Islet precursor cell (in vitro differentiated cells): ENCODE measurements at places on chromosomes 3 and 15.
A peak's percentile ranks its signal among the peaks of the same experiment; 100 is the strongest.

- no peak for DNase-seq
Observed at GRCh38 chr15:53841651-53842050, 82.2 kb upstream of the WDR72 start.

GRCh38 chr15:29061746-29062145, 176.0 kb downstream of the APBA2 start:
- peak; percentile 22 for DNase-seq

- DNase-seq, result no peak
Observed at GRCh38 chr3:174046311-174046710, 648.8 kb downstream of the NLGN1 start.

- DNase-seq, result no peak
Observed at GRCh38 chr3:37607604-37608003, 254.1 kb upstream of the CTDSPL start.

GRCh38 chr3:141900343-141900742, 23.9 kb downstream of the ATP1B3 start:
- DNase-seq, result no peak

DNA sequence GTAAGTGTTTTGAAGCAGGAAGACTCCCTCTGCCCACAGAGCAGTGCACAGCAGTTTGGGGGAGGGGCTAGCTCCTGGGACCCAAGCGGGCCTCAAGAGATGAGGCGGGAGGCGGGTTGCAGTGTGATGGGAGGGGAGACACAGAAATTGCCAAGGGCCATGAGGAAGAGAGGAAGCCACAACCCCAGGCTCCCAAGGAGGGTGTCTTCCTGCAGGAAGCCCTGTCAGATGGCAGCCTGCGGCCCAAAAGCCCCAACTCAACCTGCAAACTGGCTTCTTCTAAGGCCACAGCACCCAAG, 7.3 kb upstream of the ISLR2 start:
- DNase-seq, result peak; percentile 66

DNA sequence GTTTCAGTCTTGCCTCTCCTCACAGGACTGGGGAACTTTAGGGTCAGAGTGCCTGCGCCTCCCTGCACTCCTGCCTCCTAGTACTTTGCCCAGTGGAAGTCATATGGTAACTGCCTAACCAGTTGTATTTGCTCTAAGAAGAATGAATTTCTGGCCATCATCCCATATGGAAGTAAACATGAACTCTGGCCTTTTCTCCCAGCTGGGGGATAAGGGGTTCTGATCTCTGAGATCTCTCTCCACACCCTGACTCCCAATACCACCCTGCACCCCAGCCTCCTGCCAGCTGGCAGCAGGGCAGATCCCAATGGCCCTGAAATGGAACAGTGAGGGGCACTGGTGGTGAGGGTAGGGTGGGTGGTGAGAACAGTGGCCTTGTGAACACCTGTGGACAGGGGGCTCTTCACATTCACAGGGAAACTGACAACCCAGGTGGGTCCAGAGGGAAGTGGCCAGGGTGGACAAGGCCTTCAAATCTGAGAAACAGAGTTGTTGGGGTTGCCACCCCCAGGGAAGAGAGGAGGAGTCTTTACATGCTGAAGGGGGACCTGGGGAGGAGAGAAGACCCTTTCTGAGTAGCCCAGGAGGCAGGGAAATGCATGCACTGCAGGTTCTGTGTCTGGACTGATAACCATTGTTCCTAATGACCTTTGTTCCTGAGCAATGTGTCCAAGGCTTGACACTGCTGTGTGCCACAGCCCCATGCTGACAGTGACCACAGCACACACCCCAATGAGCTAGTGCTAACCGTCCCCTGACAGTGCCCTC, 36.9 kb downstream of the RHCG start:
- no peak for DNase-seq

DNA sequence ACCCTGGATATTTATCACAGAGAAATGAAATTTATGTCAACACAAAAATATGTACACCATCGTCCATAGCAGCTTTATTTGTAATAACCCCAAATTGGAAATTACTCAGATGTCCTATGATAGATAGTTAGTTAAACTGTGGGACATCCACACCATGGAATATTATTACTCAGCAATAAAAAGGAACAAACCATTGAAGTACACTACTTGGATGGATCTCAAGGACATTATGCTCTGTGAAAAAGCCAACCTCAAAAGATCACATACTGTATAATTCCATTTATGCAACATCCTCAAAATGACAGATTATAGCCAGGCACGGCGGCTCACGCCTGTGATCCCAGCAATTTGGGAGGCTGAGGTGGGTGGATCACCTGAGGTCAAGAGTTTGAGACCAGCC, 113.3 kb downstream of the PGPEP1L start:
- no peak for DNase-seq

GRCh38 chr3:3069723-3070122, 40.5 kb downstream of the IL5RA start:
- DNase-seq, result no peak

DNA sequence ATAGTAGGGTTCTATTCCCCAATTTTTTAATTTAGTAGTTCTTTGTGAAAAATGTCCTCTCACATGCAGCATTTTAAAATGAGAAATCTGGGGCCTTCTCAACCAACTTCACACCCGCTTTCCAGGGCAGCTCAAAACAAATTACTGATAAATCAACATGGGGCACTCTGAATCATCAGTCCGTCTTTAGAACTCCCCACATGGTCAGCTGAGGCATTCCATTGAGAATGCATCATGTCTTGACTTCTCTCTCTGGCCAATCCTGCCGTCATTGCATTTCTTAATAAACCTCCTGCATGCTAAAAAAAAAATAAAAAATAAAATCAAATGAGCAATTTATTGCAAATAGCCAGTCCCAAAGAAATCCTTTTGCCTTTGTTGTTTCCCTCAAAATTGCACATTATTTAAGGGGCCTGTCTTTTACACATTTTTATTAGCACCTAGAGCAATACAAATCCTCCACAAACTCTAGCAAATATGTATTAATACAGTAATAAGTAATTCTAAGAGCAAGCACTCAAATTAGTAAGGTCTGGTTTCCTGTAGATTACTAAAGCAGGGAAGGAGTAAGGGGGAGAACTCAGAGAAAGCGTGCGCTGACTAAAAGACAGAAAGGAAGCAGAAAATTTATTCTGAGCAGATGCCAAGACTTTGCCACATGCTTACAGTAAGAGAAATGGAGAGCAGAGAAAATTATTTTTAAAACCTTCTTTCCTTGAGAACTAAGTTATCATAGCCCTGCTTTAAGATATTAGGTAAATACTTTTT, 175.7 kb downstream of the TNIK start:
- DNase-seq, result peak; percentile 67

DNA sequence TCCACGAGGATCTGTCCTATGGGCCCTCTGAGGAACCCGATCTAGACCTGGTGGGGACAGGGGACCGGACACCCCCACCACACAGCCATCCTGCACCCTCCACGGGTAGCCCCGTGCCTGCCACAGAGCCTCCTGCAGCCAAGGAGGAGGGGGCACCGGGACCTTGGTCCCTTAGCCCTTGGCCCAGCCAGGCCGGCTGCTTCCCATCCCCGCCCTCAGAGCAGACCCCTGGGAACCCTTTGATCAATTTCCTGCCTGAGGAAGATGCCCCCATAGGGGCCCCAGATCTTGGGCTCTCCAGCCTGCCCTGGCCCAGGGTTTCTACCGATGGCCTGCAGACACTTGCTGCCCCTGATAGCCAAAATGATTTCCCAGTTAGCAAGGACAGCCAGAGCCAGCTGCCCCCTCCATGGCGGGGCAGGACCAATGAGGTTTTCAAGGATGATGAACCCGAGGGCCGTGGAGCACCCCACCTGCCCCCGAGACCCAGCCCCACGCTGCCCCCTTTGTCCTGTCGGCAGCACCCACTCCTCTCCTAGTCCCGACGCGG, 91.5 kb downstream of the TBC1D2B start:
- no peak for DNase-seq

DNA sequence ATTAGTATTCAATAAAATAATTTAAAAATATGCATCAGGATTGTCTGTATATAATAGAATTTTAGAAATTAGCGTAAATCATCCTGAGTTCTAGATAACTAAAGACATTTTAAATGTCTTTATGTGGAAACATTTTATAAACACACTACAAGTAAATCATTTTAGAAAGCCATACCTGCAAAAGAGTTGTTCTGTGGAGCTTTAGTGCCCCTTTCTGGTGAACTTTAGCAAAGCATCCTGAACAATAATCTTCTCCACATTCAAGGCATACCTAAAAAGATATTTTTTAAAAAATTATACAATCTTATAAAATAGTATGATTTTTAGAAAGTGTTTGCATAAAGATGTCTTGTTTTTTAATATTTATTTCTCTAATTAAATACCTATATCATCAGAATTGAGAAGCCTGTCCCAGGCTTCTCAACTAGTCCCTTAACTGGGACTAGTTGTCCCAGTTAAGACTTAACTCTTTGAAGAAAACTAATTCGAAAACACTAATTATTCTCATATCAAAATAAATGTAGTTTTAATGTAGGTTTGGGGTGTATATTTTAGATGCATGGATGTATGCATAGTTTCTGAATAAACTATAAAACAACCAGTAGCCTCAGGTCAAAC, 29.7 kb downstream of the ZBBX start:
- DNase-seq, result no peak

- DNase-seq, result peak; percentile 78
Observed at GRCh38 chr15:61155741-61156700, 73.1 kb downstream of the RORA start.

DNA sequence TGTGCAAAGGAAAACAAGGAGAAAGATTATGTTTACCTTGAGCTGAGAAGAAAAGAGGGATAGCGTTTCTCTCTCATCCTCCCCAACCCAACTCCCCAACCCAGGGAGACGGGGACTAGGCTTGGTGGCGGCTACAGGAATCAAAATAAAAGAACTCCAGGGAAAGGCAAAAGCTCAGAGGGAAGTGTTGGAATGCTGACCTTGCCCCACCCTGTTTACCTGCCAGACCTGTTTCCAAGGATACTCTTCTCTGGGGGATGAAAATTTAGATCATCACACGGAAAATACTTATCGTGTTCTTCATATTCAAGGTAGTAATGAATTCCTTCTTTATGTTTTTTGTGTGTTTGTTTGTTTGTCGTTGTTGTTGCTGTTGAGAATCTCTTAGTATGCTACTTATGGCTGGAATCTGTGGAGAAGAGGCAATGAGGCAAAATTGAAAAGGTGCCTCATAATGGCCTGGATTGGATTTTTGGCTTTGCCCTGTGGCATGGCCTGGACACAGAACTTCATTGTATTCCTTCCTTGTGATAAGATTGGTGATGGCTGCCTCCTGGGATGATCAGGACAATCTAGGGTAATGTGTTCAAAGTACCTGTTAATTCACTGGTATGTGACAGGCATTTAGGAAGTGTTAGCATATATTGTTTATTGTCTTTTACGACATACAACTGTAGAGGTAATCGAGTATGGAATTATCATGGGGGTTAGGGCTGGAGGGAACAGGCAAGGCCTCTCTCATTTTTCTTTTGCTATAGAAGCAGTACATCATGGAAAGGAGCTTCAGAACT, 11.1 kb upstream of the TPRG1 start:
- DNase-seq, result no peak

GRCh38 chr15:76514282-76514681, 177.7 kb downstream of the ISL2 start:
- no peak for DNase-seq

DNA sequence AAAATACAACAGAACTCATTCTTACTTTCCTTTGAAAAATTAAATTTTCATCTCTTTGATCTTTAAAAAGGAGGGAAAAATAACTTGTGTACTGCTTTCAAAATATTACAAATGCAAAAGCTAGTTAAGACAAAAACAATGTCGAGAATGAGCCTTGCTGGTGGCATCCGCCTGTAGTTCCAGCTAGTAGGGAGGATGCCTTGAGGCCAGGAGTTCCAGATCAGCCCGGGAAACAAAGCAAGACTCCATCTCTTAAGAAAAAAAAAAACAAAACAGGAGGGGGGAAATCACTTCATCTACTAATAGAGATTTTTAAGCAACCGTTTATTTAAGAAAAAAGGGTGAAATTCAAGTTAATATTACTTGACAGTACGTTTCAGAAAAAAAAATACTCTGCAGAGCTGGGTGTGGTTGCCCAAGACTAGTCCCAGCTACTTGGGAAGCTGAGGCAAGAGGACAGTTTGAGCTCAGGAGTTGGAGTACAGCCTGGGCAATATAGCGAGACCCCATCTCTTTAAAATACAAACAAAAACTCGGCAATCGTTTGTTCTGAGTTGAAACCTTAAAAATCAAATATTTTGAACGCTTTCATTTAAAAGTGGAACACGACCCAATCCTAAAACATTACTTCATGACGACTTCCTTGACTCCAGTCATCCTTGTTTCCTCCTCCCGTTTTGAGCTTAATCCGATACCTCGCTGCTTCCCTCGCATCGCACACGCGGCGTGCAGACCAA, 1.2 kb downstream of the KPNA1 start:
- DNase-seq, result no peak

DNA sequence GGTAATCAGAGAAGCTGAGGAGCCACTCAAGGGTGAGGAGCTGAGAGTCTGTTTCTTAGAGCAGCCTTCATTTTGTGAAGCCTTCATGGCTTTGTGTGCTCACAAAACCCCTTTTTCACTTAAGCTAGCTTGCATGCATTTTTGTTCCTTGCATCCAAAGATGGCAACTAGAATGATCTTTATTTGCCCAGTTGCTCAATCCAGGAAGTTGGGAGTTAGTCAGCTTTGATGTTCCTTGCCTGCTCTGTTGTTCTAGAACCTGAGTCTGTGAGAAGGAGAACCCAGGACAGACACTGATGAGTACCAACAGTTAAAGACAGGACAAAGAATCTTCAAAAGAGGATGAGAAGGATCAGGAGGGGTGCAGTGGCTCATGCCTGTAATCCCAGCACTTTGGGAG, 81.8 kb downstream of the IL20RB start:
- no peak for DNase-seq

- peak; percentile 63 for DNase-seq
Observed at GRCh38 chr15:96893159-96893906, 562.8 kb downstream of the NR2F2 start.

GRCh38 chr15:74397239-74398068, 30.0 kb upstream of the CYP11A1 start:
- DNase-seq, result no peak

DNA sequence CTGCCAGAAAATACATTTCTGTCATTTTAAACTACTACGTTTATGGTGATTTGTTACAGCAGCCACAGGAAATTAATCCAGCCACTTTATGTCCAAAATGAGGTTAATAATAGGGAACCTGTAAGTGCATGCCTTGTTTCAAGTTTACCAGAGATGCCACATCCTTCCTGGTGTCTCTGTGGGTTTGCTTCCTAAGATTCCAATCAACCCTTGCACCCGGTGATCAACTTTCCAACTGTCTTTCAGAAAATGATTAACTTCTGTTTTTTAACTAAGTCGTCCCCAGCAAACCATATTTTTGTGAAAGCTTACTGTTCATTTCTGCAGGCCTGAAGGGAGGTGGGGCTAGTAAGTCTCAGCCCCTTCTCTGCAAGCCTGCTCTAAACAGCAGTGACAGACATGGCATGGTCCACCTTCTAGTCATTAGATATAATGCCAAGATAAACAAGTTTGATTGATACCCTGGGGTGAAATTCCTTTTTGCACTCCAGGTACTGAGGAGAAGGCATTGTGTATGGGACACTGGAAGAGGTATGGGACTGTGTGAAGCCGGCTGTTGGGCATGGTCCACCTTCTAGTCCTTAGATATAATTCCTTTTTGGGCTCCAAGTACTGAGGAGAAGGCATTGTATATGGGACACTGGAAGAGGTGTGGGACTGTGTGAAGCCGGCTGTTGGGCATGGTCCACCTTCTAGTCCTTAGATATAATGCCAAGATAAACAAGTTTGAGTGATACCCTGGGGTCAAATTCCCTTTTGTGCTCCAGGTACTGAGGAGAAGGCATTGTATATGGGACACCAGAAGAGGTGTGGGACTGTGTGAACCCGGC, 11.1 kb upstream of the TMC3 start:
- DNase-seq, result no peak
